ENCODE measurements at places on chromosomes 13 and 19.
A peak's percentile ranks its signal among the peaks of the same experiment; 100 is the strongest.

DNA sequence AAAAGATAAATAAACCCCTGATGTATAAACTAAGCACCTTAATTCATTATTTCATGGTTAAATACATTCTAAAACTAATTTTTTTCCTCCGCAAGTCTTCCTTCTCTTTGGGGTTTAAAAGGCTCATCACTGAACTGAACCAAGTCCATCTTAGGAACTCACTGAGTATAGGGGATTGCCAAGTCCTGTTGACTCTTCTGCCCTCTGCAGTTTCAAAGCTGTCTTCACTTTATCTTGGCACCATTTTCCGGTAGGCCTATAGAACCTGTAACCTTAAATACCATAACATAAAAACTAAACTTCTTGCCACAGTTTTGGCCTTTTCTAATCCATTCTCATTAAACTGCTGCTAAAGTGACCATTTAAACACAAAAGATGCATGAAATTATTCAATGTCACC, 66.5 kb upstream of the USPL1 start:
- DNase-seq, result peak; percentile 65

DNA sequence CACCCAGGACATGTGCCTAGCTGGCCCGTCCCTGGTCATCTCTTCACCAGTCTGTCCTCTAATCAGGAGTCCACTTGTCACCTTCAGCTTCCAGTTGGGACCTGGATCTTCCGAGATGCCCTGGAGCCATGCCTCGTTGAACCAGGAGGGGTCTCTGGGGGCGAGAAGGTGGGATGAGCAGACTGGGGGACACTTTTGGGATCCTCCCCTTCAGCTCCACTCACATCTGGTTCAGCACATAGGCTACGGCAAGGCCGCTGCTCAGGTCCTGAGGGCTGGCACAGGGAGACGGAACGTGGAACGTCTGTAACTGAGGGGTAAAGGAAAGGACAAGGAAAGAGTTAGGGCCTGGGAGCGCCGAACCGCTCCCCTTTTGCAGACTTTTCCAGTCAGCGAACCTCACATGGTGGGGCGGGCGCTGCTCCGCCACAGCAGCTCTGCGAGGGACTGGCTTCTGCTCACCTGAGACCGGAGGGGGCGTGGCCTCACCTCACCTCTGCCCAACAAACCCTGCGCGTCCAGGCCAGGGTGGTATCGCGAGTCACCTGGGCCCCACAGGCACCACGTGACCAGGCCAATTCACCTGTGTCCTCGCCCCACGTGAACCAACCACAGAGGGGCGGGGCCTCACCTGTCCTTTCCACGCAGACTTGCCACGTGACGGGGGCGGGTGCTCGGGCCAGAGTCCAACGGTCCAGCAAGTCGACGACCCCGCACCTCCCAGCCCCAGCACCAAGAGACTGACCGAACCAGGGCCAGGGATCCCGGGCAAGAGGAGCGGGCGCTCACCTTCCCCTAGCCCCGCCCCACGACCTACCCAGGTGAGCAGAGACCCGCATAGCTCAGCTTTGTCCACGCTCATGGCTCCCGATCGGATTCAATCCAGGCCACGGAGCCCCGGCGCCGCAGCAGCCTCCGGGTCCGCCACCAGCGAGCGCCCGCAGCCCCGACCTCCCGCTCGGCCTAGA, at the start of gene HOOK2:
Gene HOOK2 (minus strand): TSS at position 965 of the 968 bp plus-strand sequence. CDS start 103 bp downstream, at position 862.
- DNase-seq, result peak; percentile 33

DNA sequence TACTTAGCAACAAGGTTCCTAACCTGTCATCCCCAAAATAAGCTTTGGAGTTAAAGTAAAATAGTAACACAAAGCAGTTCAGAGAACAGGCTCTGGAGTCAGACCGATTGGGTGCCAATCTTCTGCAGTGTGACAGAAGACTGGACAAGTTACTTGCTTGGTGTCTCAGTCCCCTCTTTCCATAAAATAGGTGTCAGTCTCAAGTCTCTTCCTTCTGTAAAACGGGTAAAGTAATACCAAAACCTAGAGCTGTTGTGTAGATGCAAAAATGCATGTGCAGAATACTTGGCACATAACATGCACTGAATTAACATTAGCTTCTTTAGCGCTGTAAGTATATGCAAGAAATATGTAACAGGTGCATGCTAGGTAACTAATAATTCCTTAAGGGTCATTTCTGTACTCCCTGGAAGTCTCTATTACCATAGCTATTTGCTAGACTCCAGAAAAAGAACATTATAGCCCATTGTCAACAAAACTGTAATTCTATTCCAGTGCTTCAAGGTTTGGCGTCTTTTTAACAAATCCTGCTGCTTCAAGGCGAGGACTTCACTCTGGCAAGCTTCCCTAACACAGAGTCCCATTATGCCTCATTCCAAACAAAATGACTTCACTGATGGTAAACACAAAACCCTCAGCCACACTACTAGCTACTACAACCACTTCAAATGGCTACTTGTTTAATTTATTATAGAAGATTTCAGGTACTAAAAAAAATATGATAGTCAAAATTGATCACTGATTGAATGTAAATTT, 32.8 kb downstream of the ELF1 start:
- no peak for DNase-seq

DNA sequence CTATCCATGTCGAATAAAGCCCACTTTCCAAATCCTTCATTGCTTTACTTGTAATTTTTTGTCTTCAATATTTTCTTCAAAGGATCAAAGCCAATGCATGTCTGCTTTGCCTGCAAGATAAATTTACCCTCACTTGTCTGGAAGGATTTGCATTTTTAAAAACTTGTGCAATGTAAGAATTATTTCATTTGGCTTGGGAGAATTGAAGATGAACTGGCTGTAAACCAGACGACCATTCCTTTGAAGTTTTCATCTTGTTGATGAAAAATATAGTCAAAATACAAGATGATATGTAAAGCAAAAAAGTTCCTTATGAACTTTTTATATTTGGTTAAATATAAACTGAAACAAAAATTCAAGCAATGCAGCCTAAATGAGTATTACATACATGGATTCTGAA, 225.0 kb downstream of the SLITRK1 start:
- no peak for DNase-seq

GRCh38 chr19:58560921-58561320, 2.5 kb upstream of the UBE2M start:
- DNase-seq, result no peak

GRCh38 chr13:35888981-35889380, 242.2 kb downstream of the DCLK1 start:
- DNase-seq, result no peak

GRCh38 chr13:42812316-42812715, 30.9 kb downstream of the FAM216B start:
- no peak for DNase-seq

DNA sequence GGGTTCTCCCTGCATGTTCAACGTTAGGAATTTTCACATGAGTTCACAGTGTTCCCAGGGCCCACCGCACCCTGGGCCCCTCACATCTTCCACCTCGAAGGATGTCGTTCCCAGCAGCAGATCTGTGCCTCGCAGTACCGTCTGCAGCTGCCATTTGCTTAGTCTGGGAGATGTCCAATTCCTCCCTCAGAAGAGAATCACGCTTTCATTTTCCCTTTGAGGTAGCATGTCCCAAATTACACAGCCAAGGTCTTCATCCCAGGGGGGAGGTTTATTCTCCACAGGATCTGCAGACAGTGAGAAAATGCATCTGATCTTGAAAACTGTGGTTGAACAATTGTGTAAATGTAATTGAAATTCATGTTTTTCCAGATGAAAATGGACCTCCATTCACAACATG, 150.2 kb downstream of the DCT start:
- DNase-seq, result no peak

DNA sequence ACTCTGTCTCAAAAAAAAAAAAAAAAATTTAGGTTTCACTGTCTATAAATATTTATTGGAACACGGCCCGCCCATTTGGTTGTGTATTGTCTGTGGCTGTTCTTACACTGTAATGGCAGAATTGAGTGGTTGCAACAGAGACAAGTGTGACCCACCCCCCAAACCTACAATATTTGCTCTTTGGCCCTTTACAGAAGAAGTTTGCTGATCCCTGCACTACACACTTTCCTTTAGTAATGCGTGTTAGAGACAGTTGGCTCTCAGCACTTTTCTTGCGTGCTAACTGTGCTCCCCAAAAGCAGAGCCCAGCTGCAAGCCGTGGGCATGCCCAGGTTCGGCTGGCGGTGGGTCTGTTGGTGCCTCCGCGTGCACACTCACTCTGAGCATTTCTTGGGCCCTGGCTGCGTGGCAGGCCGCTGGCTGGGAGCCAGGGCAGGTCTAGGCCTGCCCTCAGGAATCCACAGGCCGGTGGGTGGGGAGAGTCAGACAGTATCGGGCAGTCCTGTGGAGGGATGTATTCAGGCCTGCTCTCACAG, 72.6 kb downstream of the SIPA1L3 start:
- DNase-seq, result peak; percentile 88

DNA sequence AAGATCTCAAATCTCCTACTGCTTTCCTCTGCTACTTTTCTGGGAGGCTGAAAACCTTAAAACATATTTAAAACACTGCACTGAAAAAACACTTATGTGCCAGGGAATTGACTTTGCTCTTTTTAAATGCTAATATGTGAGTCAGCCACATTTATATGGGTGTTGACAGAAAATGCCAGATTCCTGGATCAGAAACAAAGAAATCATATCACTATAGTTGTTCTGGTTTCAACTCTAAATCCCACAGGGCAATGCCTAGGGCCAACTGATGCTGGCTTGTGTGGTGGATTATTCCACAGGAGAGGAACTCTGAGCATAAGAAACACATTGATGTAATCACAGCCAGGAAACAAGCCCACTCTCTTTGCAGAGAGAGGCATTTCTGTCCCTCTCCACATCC, 1439.0 kb upstream of the SPRY2 start:
- DNase-seq, result no peak

GRCh38 chr13:94431574-94431973, 47.9 kb downstream of the DCT start:
- no peak for DNase-seq

GRCh38 chr13:34249546-34250039, 431.6 kb downstream of the RFC3 start:
- no peak for DNase-seq

DNA sequence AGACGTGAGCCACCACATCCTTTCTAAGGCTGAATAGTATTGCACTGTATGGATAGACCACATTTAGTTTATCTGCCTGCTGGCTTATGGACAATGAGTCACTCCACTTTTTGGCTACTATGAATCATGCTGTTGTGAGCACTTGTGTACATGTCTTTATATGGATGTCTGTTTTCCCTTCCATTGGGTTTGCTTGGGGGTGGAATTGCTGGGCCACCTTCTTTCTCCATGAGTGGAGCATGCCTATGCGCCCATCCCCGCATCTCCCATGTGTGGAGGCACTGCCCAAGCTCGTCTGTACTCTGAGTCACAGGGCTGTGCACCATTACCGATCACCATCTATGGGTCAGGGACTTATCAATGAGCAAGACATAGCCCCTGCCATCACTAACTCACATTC, 127.2 kb upstream of the GJB6 start:
- no peak for DNase-seq

DNA sequence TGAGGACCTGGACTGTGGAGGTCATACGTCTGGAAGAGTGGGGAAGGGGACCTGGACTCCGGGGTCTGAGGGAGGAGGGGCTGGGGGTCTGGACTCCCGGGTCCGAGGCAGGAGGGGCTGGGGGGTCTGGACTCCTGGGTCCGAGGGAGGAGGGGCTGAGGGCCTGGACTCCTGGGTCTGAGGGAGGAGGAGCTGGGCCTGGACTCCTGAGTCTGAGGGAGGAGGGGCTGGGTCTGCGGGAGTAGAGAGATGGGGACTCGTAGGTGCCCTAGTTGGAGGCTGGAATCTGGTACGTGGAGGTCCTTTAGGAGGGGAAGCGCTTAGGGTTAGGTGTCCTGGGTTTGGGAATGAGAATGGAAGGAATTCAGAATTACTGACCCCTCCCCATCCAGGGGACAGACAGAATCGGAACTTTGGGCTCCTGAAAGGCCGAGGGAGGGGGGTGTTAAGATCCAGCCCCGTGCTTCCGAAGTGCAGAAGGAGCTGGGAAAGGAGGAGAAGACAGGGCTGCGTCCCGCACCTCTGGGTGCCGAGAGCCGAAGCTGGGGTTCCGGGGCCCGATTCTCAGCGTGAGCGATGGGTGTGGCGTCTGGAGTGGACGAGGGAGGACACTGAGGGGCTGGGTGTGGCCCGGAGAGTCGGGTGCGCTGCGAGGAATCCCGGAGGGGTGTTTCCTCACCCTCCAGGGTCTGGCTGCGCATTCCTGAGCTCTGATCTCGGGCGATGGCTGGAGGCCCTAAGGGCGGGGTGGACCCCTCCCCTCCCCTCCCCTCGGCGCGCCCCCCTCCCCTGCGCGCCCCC, 608 bp downstream of the MYADM start:
- no peak for DNase-seq

DNA sequence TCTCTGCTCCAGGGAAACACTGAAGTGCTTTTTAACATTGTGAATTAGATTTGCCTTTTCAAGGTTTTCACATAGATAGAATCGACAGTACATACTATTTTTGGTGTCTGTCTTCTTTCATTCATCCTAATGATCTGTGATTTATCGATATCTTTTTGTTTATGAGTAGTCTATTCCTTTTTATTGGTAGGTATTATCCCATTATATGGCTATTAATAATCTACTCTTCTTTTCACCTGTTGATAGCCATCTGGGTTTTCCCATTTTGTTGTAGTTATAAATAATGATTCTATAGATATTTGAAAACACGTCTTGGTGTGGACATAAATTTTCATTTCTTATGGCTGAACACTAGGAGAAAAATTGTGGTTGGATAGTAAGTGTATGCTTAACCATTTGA, 262.6 kb downstream of the MAB21L1 start:
- no peak for DNase-seq

DNA sequence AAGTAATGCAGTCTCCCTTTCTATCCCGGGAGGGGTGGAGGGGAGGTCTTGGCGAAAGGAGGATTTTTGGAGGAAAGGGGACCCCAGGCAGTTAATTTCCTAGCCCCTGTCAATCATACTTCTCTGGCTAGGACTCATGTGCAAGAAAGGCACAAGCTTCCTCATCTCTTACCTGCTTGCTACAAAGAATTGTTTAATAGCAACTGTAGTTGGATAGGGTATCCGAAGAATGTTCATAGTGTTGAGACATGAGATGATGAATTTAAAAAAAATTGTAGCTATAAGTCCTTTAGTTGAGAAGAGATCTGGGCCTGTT, 525 bp downstream of the BORA start:
- no peak for DNase-seq

DNA sequence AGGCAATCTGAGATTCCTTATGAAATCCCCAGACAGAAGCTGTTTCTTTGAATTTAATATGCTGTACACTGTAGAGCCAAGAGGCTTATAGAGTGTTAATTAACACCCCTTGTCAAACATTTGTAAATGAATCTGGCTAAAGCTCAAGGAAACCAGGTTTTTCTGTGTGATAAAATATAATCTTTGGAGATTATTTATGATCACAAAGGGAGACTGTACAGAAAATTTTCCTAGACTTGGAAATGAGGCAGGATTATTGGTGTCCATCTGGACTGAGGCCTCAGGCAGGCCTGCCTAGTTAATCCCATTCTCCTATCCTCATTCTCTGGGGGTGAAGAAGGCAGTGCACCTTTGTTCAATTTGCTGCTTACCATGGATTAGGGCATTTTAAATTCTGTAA, 17.8 kb downstream of the KL start:
- DNase-seq, result no peak

Measured in GM12865 (cell line).